Foreskin fibroblast (primary cell): ENCODE measurements at places on chromosomes 12 and 14.

- no peak for DNase-seq
Measured at GRCh38 chr12:52521175-52521567, 977 bp upstream of the KRT5 start.

DNA sequence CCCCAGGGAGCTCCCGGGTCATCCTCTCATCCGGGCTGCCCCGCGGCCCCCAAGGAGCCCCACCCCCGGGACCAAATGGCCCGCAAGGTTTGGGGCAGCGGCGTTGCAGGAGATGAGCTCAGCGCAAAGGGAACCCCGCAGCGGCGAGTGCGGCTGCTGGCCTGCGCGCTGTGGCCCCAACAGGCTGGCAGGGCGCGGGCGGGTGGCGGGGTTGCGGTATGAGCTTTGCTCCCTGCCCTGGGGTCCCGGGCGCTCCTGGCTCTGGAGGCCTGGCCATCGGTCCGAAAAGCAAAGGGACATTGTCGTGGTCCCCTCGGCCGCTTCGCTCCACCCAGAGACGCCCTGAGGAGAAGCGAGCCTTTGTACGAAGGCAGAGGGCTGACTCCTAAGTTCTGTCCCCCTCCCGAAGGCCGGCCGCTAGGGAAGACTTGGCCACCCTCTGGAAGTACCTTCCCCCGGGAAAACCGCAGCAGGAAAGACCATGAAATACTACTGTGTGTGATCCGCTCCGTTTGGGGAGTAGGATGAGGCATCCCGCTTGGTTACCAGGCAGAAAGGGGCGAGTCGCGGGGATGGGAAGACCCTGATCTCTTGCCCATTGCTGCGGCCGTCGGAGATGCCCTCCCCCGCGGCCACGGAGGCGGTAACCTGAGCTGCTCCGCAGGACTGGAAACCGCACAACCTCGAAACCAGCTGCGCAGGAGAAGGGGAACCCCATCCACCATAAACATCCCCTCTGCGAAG lies 620 bp upstream of the NID2 start:
- peak; percentile 56 for DNase-seq

DNA sequence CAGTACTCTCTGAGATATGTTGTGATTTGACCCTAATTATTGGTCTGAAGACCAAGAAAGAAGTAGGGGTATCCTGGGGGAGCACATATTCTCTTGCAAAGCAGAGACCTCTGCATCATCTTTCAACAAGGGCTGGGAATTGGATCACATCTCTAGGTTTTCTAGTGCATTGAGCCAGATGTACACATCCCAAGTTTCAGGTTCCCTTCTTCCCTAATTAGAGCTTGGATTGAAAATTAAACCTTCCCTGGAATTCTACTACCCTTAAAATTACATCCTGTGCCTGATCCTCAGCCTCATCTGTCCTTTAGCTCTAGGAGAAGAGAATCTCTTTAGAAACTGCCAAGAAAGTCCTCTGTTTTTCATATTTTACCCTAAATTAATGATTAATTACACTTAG lies 839.6 kb downstream of the SLC6A15 start:
- no peak for DNase-seq

DNA sequence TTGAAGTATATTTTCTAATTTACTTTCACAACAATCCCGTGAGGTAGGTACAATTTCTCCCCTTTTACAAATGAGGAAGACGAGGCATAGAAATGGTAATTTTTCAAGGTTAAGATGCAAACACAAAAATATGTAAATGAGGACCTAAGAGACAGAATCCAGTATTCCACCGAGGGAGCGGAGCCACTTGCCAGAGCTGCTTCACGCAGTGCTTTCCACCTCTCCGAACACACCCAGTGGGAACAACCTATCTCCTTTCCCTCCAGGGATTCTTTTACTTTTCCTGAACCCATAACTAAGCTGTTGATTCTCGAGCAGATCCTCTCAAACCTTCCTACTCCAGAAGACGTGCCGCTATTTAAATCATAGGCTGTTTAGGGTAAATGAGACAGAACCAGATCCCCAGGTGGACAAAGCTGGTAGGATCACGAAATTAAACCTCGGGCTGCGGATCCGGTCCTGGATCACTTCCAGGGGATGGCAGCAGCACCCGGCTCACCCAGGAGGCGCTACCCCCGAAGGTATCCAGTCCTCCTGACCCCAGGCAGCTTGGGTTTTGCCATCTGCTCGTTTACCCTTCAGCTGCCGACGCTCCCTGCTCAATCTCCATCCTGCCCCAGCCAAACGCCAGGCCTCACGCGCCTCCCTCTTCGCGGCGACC lies 1.5 kb downstream of the DDHD1 start:
- peak; percentile 84 for DNase-seq

DNA sequence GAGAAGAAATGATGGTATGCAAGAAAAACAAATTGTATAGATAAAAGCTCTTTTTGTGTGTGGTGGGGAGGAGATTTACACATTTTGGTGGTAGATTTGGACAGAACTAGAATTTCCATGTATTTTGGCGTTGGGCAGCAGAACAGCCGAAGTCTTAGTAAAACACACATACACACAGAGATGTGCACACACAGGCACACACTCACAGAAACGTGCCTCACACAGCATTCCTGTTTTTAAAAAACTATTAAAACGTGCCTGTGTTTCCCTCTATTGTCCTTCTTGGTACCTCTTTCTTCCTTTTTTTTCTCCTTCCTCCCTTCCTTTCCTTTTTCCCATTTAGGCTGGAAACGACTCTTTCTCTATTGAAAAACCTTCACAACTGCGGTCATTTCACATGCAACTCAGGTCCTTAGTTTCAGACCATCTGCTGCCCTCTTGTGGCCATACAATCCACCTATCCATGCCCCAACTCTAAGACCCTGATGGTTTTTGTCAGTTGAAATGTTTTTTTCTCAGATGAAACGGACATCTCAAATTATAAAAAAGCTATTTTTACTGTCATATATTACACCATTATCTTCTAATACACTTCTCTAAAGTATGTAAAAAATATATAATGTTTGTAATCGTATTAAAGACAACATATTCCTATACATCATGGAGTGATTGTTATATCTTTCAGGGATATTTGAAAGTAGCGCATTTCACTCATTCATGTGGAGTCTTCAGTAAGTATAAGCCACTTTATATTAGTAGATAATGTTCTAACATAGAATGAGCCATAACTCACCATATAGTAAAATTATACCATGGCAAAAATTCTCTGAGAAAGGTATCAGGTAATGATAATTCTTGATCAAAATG lies 386.7 kb upstream of the NOVA1 start:
- peak; percentile 28 for DNase-seq

DNA sequence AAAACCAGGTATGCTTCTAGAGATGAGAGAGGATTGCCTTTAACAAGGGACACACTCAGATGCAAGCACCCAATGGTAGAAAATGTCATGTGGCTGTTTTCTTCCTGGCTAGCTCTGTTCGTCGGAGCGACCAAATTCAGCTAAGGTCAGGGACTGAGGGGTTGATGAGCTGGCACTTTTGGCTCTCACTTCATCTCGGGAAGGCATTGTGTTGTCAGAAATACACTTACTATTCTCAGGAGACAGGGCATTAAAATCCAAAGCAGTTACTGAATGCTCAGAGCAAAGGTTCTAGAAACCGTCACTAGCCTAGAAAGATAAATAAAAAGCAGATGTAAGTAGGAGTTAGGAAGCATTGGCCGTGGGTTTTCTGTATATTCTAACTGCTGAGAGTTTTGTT lies 275.7 kb upstream of the SSTR1 start:
- DNase-seq = peak; percentile 54

GRCh38 chr14:73796893-73797542 lies 54.6 kb upstream of the PTGR2 start:
- DNase-seq = no peak

DNA sequence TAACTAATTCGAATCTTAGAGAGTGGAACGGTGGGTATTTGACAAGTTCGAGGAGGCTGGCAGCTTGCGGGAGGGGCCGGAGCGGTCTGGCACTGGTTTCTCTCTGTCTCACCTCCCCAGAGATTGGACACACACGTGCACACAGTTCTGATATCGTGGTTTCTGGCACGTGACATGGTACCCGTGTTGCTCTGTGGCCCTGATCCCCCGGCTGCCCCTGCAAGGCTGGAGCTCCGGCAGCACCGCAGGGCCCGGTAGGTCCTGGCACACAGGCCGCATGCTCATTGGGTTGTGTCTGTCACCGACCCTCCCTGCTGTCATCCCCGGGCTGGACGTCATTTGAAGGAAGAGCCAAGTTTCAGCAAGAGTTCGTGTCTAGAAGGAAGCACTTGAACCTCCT lies 82.7 kb downstream of the PPP2R5C start:
- DNase-seq = no peak

DNA sequence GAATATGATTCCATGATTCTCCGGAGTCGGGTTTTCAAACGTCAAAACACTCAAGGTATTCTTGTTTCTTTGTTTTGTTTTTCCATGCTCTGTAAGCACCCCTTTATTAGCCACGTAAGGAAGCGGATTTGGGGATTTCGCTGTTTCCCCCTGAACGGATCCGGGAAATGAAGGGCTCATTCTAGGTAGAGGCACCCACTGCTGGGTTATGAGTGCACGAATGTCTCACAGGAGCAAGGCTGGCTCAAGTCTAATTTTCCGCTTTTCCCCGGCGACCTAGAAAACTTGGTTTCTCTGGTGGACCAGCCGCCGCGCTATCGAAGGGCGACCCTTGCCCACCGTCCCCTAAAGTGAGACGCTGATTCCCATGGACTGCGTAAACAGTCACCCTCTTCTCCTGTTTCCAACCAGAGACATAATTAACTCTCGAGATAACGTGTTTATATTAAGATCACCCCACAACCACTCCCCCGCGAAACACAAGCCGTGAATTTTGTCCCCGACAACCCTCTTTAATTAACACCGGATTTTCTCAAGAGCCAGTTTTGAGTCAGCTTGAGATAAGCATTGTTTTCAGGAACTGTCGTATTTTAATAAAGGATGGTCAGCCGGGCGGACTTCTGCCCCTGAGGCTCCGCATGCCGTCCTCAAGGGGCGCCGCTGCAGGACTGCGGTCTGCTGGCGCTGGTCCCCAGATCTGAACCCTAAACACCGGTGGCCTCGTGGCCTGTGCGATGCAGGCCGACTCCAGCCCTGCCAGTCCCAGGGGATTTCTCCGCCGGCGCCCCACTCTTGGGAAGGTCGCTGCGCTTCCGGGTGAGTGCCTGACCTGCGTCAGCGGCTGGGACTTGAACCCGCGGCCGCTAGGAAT lies 515 bp upstream of the ABCC9 start:
- DNase-seq = peak; percentile 24

GRCh38 chr14:73651005-73651404 lies 6.2 kb downstream of the DNAL1 start:
- DNase-seq = no peak

DNA sequence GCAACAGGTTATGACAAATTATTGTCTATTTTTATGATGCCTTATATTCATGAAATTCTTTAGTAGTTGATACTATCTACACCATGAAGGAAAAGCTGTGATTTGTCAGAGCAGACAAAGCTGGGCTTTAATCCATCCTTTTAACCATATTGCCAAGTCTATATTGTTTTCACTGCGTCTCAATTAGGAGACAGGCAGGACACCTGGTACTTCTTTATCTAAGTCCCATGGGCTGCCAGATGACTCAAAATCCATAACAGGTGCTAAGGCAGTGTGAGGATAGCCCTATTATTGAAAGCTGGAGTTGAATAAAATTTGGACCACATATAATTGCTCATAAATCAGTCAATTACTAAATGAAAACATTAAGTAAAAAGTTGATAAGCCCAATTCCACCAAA lies 22.6 kb downstream of the INSM2 start:
- DNase-seq = no peak

- no peak for DNase-seq
Measured at GRCh38 chr14:89445273-89445973, 28.4 kb upstream of the FOXN3 start.

- DNase-seq = no peak
Measured at GRCh38 chr12:120625557-120626419, 14.6 kb upstream of the CABP1 start.

DNA sequence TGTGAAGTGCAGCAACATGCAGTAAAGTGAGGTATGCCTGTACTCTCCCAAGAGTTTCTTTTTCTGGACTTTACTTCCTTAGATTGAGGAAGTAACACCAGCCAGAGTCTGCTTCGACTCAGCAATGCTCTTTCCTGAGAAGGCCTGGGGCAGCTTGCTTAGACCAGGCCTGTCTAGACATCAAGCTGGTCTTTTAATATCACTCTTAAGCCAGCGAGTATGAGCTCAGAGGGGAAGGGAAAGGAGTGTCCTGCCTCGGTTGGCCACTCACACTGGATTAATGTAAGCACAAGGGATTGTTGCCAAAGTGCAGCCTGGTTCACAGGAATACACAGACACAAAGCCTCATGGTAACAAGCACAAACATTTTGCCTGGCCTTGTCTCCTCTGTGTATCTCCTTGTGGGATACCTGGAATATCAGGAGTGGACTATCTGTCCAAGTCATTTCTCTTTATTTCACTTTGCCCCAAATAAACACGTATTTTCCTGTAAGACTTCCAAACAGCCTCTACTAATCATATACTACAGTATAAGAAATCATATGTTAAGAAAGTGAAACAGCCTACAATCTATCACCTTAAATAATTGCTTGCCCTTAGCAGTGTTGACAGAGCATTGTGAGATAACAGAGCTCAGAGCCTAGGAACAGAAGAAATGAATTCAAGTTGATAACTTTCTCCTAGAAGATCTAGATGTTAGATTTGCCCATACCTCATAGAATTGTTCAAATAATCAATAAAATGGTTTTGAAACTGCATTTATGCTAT lies 121.2 kb upstream of the DAAM1 start:
- no peak for DNase-seq

DNA sequence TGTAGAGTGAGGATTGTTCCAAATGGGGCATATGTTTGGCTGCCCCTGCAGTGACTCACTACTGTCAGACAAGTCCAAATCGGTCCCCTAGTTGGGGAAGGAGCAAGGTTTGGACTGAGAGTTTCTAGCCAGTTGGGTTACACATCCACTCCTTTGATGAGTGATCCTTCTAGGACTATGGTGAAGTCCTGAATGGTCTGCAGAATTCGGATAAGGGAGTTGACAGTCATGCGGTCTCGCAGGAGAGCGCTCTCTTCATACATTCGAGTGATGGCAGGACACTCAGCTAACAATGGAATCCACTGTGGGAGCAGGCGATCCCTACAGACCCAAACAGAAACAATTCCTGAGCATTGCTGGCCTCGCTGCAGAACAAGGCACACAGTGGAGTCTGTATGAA lies 61.5 kb upstream of the SINHCAF start:
- DNase-seq = no peak

DNA sequence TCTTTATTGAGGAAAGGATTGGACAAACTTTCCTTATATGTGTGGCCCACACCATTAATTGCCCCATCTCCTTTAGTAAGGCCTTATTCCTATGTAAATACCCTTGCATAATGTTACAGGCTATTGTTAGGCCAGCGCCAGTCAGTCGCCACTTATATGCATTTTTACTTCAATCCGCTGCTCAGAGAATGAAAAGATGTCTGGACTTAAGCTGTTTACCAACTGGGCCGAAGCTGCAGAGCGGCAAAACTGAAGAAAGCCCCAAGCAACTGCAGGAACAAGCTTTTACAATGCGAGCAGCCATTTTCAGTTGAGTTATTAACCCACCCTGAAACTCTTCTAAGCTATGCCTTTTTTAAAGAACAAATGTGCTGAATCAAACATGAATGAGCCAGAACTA lies 92.1 kb upstream of the OTX2 start:
- no peak for DNase-seq
